Naive thymus-derived CD8-positive, alpha-beta T cell (primary cell): ENCODE measurements at places on chromosomes 6 and 20.

DNA sequence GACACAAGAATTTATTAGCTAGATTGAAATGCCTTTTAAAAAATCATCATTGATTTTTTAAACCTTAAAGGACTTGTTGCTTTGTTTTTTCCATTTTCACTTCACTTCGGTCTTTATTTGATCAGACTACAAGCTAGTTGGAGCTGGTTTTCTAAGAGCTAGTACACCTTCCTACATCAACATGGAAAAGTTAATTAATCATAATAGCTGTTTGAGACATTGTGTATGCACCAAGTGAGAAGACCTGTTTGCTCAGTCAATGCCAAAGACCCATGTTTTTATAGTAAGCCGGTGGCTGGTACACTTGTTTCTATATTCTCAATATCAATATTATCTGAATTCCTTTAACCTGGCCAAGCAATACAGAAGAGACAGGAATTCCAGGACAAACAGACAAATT, 310.2 kb upstream of the SGK1 start:
- no peak for DNase-seq

- DNase-seq: no peak
Measured at GRCh38 chr6:149455031-149455732, 29.6 kb downstream of the ZC3H12D start.

- DNase-seq: no peak
Measured at GRCh38 chr20:54064939-54065338, 5.5 kb downstream of the BCAS1 start.

- no peak for DNase-seq
Measured at GRCh38 chr6:166644681-166645080, 17.6 kb upstream of the RPS6KA2 start.

- DNase-seq: no peak
Measured at GRCh38 chr6:147217840-147218404, 13.7 kb downstream of the STXBP5 start.

- no peak for DNase-seq
Measured at GRCh38 chr20:59972037-59972801, 14.0 kb downstream of the CDH26 start.

GRCh38 chr6:119090256-119090655, 11.8 kb upstream of the FAM184A start:
- no peak for DNase-seq

DNA sequence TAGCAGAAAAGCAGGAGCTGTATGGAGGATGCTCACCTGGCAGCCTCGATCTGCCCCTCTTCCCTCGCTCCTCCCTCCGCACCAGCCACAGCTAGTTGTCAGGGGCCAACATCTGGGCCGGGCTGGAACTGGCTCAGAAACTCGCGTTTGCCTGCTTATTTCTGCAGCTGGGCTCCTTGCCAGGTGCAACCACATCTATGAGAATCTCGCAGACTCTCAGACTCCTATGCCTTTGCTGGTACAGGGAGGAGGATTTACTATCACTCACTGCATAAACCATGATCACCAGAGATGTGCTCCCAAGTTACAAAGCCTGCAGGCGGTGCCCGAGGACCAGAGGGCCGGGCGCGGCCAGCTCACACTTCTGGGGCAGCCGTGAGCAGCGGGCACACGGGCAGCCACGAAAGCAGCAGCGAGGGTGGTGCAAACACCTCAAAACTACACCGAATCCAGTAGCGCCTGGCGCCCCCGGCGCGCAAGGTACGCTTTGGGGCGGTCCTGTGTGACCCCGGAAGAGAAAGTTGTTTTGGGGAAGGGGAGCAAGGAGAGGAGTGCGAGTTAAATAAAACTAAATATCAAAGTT, 577 bp upstream of the LRRC1 start:
- peak; percentile 72 for DNase-seq

DNA sequence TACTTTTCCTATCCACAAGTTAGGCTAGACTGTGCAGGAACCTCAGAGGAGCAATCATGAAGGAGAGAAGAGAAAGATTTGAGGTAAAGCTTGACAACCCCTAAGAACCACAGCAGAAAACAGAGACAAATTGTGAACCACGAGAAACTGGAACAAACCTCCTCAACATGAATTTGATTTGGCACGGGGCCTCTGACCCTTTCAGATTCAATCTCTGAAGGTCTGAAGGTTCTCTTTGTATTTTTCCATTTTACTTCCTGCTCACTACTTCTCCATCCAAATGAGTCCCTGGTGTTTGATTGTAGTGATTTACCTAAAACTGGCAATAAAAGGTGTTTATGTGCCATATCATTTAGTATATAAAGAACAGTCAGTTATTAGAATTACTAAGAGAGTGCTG, 126.1 kb upstream of the STXBP5 start:
- no peak for DNase-seq
